ENCODE measurements at places on chromosomes 3 and 15. TPM values are rescaled to one million over a fixed set of nuclear protein-coding genes. Genes with fewer than 3 reads are reported as not detected.

Gene STRIT1
- total RNA-seq = 2.1 TPM

Gene CGGBP1
- total RNA-seq = 142 TPM

Gene CHDH
- 3.9 TPM for total RNA-seq

Gene LDHAL6B
- total RNA-seq = not detected

Gene HTR3C
- not detected for total RNA-seq

Gene SAXO2
- total RNA-seq = 14.8 TPM

Gene CCDC9B
- total RNA-seq = 1.4 TPM

Gene FES
- total RNA-seq = 6.0 TPM

Gene B2M
- total RNA-seq = 402 TPM

Gene MAGI1
- total RNA-seq = 108 TPM

Gene EPM2AIP1
- 49.4 TPM for total RNA-seq

Gene ZMYND10
- 23.8 TPM for total RNA-seq

Gene CDCP1
- total RNA-seq = 0.23 TPM

Gene TRPM1
- total RNA-seq = not detected

Gene GPR27
- 42.0 TPM for total RNA-seq

Gene FRMD5
- 27.9 TPM for total RNA-seq

Gene HDAC11
- 17.8 TPM for total RNA-seq

Gene DUOXA1
- not detected for total RNA-seq

Gene ITGB5
- total RNA-seq = 55.4 TPM

Gene MESP2
- 0.92 TPM for total RNA-seq

Gene DNAJB11
- total RNA-seq = 40.8 TPM

Gene CLDN16
- total RNA-seq = 0.46 TPM

Gene GRM2
- 12.5 TPM for total RNA-seq

Gene P2RY14
- total RNA-seq = 1.4 TPM

Gene FBXO40
- not detected for total RNA-seq

Gene KNG1
- not detected for total RNA-seq

Gene ELL3
- total RNA-seq = 3.9 TPM

Gene GPR87
- total RNA-seq = not detected

Gene RAD51
- 1.8 TPM for total RNA-seq

Gene BCL6
- total RNA-seq = 8.5 TPM

Gene GPR149
- 22.1 TPM for total RNA-seq

Gene GOLGA8J
- 0.23 TPM for total RNA-seq

Gene ALDH1A3
- total RNA-seq = 1.6 TPM

Gene LAMB2
- 78.2 TPM for total RNA-seq

Gene SI
- under 0.01 TPM for total RNA-seq

Gene ANKRD63
- 2.3 TPM for total RNA-seq

Gene GOLGA6L7
- total RNA-seq = not detected

Gene OIP5
- 3.9 TPM for total RNA-seq

Gene GOLGA8S
- 0.23 TPM for total RNA-seq

Gene RBMS3
- total RNA-seq = 36.2 TPM

Gene ISL2
- not detected for total RNA-seq
